ENCODE measurements at places on chromosomes 12 and 14.

- peak; percentile 3 for ATAC-seq
Measured at GRCh38 chr14:105019861-105020814, 745 bp downstream of the CDCA4 start.

DNA sequence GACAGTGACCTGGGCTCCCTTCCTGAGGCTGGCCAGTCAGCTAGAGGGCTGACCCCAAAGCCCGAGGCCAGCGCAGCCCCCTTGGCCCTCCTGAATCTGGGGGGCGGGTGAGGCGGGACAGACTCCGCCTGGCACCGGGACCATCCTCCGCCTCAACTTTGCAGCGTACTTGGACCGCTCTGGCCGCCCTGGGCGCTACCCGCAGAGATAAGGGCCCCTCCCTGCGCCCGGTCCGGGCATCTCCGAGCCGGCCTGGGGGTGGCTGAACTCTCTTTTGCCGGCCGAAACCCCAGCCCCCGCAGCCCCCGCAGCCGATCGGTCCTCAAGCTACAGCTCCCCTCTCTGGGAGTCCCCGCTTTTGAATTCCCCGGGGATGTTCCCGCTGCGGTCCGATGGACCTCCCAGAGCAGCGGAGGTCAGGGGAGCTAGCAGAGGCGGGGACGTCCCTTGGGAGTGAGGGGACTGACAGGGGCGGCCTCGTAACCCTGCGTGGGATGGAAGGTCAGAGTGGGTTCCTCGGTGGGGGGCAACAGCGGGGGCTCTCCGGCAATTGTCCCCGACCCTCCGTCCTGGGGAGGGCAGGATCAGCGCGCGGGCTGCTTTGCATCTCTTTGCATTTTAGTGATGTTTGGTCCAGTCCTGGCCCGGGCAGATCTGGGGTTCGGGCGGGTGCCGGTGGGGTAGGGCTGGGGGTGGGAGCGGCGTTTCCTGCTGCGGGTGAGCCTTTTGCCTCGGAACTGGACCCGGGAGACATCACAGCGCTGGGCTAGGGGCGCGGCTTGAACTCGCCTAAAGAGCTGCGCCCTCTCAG is at the start of gene CRIP1:
Gene CRIP1 (plus strand): TSS at position 724 of the 811 bp plus-strand sequence. CDS start 374 bp downstream, outside the sequence.
- no peak for ATAC-seq

- no peak for ATAC-seq
Measured at GRCh38 chr12:3127832-3128231, 50.7 kb downstream of the TSPAN9 start.

DNA sequence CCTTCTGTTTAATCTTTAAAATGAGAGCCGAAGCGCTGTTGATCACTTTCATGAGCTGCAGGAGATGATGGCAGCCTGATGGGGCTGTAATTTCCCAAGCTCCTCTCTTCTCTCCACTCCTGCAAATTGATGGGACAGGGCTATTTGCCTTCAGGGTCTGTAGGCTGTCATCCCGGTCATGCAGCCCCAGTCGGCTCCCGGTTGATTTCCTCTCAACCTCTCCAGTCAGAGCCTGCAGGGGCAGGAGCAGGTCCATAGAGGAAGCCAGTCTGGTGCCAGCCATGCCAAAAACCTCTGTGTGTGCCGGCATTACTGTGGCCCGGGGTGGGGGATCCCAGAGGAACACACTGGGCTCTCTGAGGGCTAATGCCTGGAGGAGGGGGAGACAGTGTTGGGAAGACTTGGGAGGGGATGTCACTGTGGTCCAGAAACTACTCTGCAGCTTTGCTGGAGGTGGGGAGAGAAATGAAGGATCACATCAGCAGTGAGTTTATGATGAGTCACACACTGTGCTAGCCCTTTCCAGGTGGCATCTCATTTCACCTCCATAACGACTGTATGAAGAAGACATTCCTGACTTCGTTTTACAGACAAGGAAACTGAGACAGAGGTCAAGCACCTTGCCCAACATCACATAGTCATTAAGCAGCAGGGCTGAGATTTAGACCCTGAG is 46.5 kb upstream of the PRIMA1 start:
- no peak for ATAC-seq

- peak; percentile 30 for ATAC-seq
Measured at GRCh38 chr14:66507181-66507721, 696 bp upstream of the GPHN start.

DNA sequence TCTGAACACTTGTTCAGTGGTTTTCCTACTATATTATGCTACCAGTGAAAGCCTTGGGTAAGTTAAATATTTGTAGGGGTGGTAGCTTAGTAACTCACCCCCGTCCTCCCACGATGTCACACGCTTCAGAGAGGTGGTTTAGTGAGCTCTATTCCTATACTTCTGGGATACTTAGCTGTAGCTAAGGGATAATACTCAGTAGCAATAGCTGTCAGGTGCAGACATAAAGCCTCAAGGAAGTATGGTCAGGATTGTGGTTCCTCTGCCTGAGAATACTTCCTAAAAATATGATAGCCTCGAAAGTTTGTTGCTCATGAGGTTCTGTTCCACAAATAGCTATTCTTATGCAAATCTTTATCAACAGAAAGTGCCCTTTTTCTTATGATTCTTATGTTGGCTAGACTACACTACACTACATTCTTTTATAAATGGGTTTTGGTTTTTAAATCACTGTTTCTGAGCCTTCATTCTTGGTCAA is 11.9 kb downstream of the DLST start:
- ATAC-seq, result no peak

- no peak for ATAC-seq
Measured at GRCh38 chr12:39588348-39588747, 31.3 kb downstream of the ABCD2 start.

DNA sequence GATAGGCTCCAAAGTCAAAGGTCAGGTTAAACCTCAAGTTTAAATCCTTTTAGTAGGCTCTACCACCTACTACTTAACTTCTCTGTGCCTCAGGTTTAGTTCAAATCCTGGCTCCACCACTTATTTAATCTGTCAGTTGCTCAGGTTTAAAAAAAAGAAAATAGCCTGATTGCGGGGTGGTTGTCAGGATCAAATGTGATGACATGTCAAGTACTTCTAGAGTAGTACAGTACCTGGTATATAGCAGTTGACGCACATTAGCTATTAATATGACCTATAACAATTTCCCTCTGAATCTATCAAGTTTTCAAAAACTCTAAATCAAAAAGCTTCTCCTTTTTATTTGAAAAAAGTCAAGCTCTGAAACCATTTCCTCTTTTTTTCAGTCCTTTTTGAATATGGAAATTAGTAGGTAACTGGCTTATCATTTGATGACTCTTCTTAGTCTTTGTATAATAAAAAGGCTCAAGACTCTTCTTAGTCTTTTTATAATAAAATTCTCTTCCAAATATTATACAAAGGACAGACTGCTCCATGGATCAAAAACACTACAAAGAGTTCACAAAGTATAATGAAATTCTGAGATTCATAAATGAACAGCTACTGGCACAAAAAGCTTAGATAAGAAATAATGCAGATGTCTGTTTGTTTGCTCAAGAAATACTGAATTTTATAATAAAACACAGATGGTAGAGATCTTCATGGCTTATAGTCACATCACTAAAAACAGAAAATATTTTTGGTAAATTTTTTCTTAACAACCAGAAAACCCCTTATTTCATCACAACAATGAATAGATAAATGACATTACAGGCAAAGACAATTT is 5.0 kb downstream of the OSBPL8 start:
- no peak for ATAC-seq

- ATAC-seq, result no peak
Measured at GRCh38 chr12:45725631-45726602, 3.6 kb upstream of the ARID2 start.

GRCh38 chr12:95553197-95553943 is 2.1 kb upstream of the USP44 start:
- ATAC-seq, result no peak

DNA sequence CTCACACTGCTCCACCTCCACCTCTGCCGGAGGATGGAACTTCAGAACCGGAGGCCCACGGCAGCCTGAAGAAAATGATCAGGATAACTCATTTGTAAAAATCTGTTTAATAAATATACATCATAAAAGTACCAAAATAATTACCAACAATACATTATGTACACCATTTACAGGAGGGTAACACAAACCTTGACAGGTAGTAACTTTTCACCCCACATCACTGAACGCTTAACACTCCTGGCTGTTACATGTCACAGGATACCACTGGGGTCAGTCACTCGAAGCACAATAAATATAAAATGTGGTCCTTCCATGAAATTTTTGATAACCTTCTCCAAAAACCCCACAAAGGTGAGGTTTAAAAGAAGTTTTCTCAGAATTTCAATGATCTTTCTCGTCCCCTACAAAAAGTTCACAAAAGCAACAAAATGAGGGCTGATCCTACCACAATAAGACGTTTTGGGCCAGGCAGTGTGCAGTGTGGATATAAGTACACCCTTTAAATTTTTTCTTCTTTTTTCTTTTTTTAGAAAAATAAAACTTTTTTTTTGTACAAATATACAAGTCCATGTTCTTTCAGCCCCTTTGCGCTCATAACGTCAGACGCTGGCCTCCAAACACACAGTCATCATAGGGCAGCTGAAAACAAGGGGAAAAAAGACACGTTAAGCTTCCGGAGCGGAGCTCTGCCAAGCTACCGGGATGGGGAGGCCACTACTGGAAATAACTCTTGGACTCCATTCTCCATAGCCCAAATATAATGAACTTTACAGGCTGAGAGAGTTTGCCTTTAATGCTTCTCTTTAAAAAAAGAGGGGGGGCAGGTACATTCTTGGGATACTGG is 2.9 kb downstream of the NFKBIA start:
- no peak for ATAC-seq

GRCh38 chr12:123401753-123402683 is 18.1 kb downstream of the KMT5A start:
- no peak for ATAC-seq

DNA sequence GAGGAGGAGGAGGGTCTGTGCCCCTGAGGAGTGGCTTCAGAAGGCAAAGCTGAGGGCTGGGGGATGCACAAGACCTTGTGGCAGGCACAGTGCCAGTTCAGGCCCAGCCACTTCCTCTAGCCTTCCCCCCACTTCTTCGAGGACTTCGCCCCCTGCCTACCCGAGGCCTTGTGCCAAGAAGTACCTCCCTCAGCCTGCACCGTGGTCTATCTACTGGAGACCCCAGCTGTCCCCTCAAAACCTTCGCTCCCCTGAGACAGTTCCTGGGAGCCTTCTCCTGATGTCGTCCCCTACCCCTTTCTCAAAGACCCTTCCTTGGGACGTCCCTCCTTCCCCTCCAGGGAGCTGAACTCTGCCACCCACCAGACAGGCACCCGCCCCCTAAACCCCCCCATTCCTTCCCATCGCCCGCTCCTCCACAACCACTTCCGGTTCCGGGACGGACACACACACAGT is 604 bp downstream of the ZNF384 start:
- ATAC-seq, result peak; percentile 2

GRCh38 chr12:131102991-131103668 is 149.4 kb downstream of the ADGRD1 start:
- no peak for ATAC-seq

DNA sequence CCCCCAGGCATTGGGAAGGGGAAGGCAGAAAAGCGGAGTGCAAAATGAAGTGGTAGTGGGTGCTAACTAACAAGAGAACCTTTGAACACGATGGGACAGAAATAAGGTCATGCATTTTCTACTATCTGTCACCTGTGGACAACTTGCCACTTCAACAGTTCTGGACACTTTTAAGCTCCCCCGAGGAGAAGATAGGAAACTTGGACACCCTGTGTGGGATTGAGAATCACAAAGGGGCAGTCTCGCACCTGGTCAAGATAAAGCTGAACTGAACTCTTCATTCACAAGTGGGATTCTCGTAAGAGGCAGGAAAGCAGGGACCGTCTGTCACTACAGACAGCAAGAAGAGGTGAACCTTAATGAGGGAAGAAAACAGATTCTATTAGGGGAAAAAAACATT is 51.6 kb downstream of the EIF2S3B start:
- no peak for ATAC-seq

DNA sequence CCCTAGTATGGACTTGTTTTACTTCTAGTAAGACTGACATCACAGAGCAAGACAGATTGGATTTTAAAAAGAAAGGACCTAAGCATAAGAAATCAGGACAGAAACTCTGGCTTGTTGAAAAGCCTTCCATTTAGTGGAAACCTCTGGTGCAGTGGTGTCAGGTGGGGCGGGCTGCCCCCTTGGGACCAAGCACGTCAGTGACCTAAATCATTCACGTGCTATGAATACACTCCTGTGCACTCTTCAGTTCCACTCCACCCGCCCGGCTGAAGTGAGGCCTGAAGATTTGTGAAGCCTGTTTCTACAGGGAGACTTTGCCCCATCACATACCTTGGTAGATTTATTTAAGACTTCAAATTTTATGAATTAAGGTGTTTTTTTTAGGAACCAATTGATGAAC is 58.2 kb upstream of the STRN3 start:
- ATAC-seq, result no peak

- ATAC-seq, result peak; percentile 40
Measured at GRCh38 chr14:101559624-101560533, 1.4 kb upstream of the DIO3 start.

GRCh38 chr12:50239355-50239891 is 43.9 kb downstream of the LIMA1 start:
- ATAC-seq, result no peak

GRCh38 chr14:100362311-100362927 is 39.3 kb downstream of the SLC25A47 start:
- ATAC-seq, result no peak

DNA sequence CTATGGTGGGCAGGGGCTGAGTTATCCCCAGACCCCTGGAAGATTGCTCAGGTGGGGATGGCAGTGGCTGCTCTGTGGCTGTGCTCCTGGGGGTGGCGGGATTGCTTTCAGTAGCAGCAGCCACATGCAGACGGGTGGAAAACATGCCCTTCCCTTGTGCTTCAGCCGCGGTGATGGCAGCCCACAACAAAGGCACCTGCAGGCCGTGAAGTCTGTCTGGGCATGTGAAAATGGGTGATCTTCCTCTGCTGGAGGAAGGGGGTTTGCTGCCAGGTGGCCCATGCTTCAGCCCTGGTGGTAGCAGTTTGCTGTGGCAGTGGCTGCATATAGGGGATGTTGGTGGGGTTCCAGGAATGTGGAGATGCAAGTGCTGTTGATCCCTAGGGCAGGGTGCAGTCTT is 326.2 kb upstream of the RGS6 start:
- ATAC-seq, result no peak

- ATAC-seq, result peak; percentile 56
Measured at GRCh38 chr14:32710731-32711680, 227.7 kb upstream of the NPAS3 start.

DNA sequence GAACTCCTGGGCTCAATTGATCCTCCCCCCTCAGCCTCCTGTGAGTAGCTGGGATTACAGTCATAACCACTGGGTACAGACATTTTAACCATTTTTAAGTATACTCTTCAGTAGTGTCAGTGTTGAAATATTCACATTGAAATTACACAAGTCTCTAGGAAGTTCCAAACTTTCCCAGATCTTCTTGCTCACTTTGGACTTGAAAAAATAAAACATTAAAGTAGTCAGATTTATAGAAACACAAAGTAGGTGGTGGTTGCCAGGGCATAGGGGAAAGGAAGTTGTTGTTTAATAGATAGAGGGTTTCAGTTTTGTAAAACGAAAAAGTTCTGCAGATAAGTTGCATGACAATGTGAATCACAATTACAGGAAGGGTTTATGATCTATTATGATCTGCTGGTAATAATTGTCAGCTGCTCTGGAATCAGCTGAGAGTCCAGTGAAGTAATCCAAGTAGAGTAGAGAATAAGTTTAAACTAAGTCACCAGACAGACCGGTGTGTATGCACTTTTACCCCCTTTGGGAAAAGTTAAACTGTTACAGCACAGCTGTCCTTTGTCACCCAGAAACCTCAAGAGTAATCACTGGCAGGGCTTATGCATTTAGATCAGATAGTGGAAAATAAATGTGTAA is 27.4 kb downstream of the PCNX1 start:
- peak; percentile 51 for ATAC-seq

Measured in esophagus mucosa (tissue), 1 donor.